Hair follicular keratinocyte (primary cell): ENCODE measurements at places on chromosomes 4 and X. TPM values are rescaled to one million over a fixed set of nuclear protein-coding genes. Genes with fewer than 3 reads are reported as not detected.

NPY1R gene
- total RNA-seq = not detected in 2 replicates

SMR3B gene
- total RNA-seq = not detected in 2 replicates

ODAM gene
- not detected in 2 replicates for total RNA-seq

FGFR3 gene
- 41.6 and 43.7 TPM in 2 replicates for total RNA-seq

SPANXA2 gene
- total RNA-seq = not detected in 2 replicates

PTPN13 gene
- total RNA-seq = 40.0 and 48.6 TPM in 2 replicates

SSX4B gene
- not detected in 2 replicates for total RNA-seq

RGN gene
- 0.31 TPM in 1 of 2 replicates, not detected in the other for total RNA-seq

PDGFRA gene
- total RNA-seq = 0.95 TPM in 1 of 2 replicates, not detected in the other

PRRG3 gene
- not detected in 2 replicates for total RNA-seq

F11 gene
- not detected in 2 replicates for total RNA-seq

RAB40A gene
- not detected in 2 replicates for total RNA-seq
